ENCODE measurements at places on chromosomes 12 and 14. TPM values are rescaled to one million over a fixed set of nuclear protein-coding genes. Genes with fewer than 3 reads are reported as not detected.

DNA sequence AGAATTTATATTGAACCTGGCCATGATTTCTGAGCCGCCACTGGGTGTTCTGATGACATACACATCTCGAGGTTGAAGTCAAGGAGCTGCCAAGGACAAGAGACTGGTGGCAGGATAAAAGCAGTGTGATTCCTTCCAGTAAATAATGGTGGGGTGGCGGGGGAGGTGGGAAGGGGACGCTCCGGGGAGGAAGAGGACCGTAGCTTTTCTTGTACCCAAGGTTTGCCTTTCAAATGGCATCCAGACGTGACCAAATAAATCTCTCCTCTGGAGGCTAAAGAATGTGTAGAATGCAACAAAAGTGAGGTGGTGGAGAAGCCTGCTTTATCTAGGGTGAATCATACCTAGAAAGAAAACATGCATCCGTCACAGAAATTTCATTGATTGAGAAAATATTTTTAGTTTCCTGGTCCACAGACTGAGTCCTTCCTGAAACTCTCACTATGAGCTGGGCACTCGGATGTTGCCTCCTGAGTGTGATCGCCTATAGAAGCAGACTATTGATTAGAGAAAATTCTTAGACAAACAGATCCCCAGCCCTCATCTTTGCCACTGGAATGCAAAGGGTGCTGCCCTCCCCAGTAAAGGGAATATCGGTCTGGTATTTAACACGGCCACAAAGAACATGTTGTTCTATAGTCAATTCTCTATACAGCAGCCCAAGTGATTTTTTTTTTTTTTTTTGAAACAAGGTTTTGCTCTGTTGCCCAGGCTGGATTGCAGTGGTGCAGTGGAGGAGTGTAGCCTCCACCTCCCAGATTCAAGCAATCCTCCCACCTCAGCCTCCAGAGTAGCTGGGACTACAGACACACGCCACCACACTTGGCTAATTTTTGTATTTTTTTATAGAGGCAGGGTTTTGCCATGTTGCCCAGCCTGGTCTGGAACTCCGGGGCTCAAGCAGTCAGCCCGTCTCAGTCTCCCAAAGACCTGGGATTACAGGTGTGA, 112.1 kb downstream of the DPF3 start:
- DNase-seq = peak; percentile 20

DNA sequence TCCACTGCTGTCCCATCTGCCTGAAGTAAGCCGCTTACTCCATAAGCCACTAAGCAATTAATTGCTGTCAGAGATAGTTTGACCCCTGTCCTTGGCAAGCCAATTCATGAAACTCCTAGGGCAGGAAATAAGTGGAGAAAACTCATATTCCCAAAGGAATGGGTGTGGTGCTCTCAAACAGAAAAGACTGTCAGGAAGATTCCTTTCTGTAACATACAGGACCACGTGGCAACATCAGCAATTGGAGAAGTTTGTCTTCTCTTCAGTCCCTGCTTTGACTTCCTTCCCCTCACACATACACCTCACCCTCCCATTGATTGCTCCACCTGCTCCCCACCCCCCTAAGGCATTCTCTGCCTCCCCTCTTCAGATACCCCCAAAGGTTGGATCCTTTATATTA, 36.2 kb upstream of the MDM1 start:
- no peak for DNase-seq

Gene KLRG1
- polyA plus RNA-seq = 12.8 TPM

Gene SERPINA1
- polyA plus RNA-seq = 0.08 TPM

Data from H1 (cell line).